ENCODE measurements at places on chromosomes 5 and 9.

DNA sequence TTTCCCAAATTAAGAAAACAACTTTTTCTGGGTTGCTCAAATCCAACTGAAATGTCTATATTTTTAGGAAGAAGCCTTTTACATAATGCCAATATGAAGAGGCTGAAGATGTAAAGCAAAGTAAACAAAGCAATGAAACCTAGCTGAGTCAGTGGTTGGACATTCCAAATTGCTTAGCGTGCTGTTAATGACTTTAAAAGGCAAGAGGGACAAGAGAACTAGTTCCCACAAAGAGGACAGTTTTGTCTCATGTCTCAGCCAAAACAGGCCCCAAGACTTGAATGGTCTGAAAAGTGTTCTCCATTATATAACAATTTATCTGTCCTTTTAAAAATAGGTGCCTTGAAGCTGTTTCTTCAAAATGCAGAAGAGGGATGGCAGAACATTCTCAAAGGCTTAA is 407.0 kb downstream of the ENC1 start:
- peak; percentile 81 for DNase-seq

- DNase-seq, result no peak
These were observed 50.8 kb upstream of the IRX4 start for GRCh38 chr5:1933364-1934055.

DNA sequence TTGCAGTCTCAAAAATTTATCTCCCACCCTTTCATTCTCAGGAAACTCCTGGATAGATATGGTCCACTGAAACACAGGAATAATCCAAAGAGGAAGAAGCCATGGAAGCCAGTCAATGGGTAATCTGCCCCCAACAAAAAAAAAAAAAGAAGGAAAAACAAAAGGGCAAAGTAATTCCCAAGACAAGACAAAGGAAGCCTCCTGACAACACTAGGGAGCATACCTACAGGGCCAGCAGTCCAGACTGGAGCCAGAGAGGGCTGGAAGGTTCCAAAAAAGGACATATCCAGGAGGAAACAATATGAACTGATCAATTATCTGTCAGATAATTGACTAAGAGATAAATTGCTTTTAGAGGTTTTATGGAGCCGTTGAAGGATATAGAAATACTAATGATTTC is 12.9 kb downstream of the FNIP1 start:
- no peak for DNase-seq

DNA sequence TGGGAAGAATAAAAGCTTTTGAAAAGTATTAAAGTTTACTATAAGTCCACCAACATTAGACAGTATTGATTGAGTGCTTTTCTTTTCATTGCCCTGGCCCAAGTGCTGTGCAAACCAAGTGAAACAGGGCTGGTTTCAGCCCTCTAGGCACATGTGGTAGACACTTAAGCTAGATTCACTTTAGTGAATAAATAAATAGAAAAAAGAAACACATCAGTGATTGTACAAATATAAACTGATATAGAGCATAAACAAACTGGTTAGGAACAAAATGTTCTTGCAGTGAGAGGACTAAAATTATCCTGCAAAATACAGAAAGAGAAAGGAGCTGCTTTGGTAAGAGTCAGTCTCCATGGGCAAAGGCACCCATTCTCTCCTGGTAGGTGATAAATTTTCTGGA is 29.7 kb downstream of the ACTBL2 start:
- no peak for DNase-seq

DNA sequence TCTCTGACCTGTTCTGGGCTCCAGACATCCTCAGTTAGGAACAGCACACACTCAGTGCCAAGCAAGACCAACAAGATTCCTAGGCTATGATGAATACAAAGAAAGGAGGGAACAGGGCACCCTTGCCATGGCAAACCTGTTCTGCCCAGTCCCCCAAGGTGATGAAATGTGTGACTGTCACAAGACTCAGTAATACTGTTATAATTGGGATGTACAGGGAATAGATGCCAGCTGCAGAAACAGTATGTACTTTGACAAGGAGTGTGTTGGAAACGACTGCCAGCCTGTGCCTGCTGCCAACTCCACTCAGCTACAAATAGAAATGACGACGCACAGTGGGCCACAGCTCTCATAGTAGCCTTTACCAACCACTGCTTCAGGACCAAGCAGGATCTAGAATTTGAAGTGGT is 453.0 kb downstream of the EFNA5 start:
- DNase-seq, result no peak

DNA sequence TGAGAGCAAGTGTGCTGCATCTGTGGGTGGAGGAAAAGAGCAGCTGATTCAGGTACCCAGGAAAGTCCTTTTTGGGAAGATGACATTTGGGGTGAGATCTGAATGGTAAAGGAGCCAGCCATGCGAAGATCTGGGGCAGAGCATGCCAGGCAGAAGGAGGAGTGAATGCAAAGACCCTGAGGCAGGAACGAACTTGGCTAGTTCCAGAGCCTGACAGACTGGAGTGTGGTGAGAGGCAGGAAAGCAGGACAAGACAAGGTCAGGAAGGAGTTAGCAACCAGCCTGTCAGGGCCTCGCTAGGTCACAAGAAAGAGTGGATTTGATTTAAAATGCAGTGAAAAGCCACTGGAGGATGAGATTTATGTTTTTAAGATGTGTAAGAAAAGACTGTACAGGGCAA is 28.2 kb downstream of the RGS7BP start:
- DNase-seq, result no peak

DNA sequence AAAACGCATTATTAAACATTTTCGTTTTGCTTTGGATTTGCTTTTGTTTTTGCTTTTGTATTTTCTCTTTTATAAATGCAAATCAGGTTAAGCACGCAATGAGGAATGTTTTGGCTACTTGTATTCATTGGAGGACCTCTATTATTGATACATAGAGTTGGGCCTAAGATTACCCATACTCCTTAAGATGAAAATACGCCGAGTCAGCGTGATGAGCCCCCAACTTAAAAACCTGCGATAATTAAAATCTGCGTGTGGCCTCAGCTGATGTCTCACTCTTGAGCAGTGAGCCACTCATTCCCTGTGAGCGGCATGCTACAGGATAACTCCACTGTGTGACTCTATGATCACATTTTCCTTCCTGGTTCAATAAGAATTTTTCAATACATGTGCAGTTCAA is 518.3 kb downstream of the IRX1 start:
- no peak for DNase-seq

- no peak for DNase-seq
These were observed 192.5 kb downstream of the NPR3 start for GRCh38 chr5:32903613-32904012.

DNA sequence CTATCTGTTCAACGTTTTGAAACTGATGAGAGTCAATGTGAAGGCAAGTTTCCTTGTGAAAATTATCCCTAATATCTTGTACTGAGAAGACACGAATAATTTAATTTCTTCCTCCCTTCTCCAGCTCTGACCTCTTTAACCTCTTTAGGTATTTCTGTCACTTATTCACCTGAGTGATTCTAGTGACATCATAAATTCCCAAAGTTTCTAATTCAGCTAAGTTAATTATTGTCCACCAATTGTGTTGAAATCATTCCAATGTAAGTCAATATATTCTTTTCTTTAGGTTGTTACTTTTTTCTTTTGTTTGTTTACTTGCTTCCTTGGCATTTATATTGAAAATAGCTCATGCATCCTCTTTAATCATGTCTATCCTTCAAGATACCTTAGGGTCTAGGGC is 143.8 kb downstream of the PAPPA start:
- DNase-seq, result no peak

GRCh38 chr5:149344151-149344550 is 1.1 kb upstream of the GRPEL2 start:
- no peak for DNase-seq

DNA sequence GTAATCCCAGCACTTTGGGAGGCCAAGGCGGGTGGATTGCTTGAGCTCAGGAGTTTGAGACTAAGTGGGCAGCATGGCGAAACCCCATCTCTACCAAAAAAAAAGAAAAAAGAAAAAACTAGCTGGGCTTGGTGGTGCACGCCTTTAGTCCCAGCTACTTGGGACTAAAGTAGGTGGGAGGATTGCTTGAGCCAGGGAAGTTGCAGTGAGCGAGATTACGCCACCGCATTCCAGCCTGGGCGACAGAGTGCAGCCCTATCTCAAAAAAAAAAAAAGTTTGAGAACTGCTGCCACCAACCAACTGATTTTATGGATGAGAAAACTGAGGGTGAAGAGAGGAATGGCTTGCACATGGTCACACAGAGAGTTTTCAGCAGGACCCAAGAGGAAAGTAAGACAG is 175.1 kb downstream of the DOCK8 start:
- no peak for DNase-seq

- DNase-seq, result peak; percentile 59
These were observed 22.4 kb upstream of the FCN2 start for GRCh38 chr9:134858051-134858841.

GRCh38 chr9:130565792-130566191 is 13.6 kb upstream of the FUBP3 start:
- DNase-seq, result no peak

GRCh38 chr9:4070266-4070665 is 229.6 kb downstream of the GLIS3 start:
- DNase-seq, result no peak

- no peak for DNase-seq
These were observed 56.8 kb downstream of the MTREX start for GRCh38 chr5:55364537-55365055.

DNA sequence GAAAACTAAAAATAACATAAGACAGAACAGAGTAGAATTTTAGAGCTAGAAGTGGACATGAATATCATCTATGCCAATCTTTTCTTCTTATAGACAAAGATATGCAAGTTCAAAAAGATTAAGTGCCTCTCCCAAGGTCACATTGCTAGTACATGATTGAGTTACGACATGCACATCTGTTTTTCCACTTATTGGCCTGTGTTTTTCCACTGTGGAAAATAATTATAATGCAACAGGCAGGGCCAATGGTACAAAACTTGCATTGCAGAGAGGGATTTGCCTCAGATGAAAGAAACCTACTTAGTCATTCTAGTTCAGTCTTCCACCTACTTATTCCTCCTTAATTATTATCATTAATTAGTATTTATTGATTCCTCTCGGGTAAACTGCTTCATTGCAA is 407.8 kb upstream of the SGCD start:
- DNase-seq, result peak; percentile 44

DNA sequence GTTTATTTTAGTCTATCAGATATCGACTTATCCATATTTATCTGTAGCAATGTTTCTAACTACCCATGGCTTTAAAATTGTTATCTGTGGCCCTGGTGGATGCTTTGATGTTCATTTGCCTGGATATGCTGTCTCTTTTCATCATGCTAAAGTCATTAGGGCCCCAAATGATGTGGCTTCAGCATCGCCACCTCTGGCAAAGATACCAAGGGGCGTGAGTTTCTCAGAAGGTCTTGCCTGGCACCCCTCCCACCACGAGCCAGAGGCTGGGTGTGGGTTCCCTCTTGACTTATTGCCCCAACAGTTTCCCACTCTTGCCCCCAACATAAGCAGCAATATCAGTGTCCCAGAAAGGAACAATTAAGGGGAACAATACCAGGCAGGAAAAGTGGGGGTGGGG is 5.4 kb downstream of the ROPN1L start:
- DNase-seq, result no peak

GRCh38 chr5:56951946-56952691 is at the start of gene MIER3:
Gene MIER3 (minus strand): TSS chr5:56952123. CDS start chr5:56952102, 21 bp downstream.
- peak; percentile 78 for DNase-seq

GRCh38 chr5:670396-671270 is 22.5 kb downstream of the TPPP start:
- DNase-seq, result no peak

DNA sequence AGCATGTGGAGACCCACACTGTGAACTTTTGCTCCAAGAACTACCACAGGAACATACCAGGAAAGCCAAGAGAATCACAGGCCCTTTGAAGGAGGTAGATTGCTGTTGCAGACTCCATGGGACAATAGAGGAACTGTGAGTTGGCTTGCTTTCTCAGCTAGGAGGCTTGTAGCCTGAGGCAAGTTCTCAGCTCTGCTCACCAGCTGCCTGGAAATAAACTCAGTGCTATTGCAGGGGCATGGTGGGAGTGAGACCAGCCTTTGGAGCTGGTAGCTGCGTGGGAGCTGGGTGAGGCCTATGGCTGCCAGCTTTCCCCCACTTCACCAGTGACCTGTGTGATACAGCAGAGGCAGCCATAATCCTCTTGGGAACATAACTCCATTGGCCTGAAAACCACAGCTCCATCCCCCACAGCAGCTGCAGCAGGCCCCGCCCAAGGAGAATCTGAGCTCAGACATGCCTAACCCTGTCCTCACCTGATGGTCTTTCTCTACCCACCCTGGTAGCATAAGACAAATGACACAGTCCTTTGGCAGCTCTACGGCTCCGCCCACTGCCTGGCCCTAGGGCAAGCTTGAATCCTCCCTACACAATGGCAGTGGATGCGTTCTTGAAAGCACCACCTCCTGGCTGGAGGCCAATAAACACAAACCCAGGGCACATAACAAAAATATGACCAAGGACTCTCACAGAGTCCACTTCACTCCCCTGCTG is 389.5 kb downstream of the KIF4B start:
- DNase-seq, result no peak

- no peak for DNase-seq
These were observed 37.5 kb upstream of the TIFAB start for GRCh38 chr5:135489466-135490244.

DNA sequence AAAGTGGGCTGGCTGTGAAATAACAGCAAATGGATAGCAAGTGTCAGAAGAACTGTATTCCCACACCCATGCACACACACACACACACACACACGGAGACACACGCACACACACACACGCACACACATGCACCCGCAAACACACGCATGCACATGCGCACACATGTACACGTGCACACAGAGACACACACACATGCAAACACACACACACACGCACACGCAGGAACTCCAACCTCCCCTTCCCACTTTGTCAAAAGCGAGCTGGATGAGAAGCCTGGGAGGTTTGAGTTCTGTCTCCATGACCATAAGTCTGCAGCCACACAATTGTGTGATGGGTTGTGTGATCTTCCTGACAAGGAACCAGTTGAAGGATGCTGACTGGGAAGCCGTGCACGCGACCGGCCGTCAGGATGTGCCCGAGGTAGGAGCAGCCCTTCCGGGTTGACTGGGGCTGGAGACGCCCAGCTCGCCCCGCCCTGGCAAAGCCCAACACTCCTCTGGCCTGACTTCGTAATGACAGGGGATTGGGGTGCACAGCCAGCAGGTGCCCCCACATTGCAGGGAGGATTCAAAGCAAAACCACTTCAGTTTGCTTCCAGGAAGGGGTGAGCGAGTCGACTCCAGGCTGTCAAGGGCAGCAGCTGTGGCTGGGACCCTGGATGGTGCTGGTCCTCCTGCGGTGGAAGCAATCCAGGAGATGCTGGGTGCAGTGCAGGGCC is 29.3 kb upstream of the NKD2 start:
- no peak for DNase-seq

GRCh38 chr5:112374356-112374755 is 44.7 kb downstream of the EPB41L4A start:
- DNase-seq, result no peak

GRCh38 chr5:166938071-166938470 is 1353.4 kb upstream of the WWC1 start:
- DNase-seq, result no peak

GRCh38 chr5:52703321-52703720 is 84.4 kb upstream of the ITGA1 start:
- no peak for DNase-seq

GRCh38 chr5:133970325-133970909 is 2.0 kb upstream of the C5orf15 start:
- no peak for DNase-seq

GRCh38 chr9:13923381-13923780 is 390.6 kb downstream of the NFIB start:
- DNase-seq, result no peak

Measured in fibroblast of skin of abdomen (primary cell).